ENCODE measurements at places on chromosomes 6 and 20. TPM values are rescaled to one million over a fixed set of nuclear protein-coding genes. Genes with fewer than 3 reads are reported as not detected.

The TMEM200A gene
- total RNA-seq = 11.8 TPM

DNA sequence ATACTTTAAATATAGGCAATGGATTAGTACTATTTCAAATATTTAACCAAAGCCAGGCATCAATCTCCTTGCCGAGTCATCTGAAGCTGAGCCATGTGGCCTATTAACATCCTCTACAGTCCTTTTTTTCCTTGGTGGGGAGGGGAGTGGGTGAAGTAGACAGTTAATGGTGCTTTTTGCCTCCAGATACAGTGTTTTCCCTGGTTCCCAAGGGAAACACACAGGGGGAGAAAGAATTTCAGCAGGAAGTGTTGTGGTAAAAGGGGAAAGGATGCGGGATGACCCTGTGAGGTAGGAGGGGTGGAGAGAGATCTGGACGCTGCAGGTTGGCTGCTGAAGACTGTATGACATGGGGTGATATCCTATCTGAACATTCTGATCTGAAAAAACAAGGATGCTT lies 9.6 kb downstream of the CLDN20 start:
- no peak for DNase-seq

DNA sequence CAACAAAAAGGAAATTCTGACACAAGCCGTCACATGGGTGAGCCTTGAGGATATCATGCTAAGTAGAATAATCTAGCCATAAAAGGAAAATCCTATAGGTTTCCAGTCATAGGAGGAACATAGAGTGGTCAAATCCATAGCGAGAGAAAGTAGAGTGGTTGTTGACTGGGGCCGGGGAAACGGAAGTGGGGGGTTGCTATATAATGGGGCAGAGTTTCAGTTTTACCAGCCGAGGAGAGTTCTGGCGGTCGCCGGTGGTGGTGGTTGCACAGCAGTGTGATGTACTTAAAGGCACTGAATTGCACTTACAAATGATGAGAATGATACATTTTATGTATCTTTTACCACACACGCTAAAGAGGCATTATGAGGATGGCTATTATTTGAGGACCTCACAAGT lies 4.9 kb downstream of the GPR31 start:
- no peak for DNase-seq

The SRMS gene
- not detected for total RNA-seq

- DNase-seq = no peak
Measured at GRCh38 chr6:29967379-29968010, 25.2 kb downstream of the HLA-A start.

- no peak for DNase-seq
Measured at GRCh38 chr20:3334156-3334943, 73.1 kb downstream of the DNAAF9 start.

DNA sequence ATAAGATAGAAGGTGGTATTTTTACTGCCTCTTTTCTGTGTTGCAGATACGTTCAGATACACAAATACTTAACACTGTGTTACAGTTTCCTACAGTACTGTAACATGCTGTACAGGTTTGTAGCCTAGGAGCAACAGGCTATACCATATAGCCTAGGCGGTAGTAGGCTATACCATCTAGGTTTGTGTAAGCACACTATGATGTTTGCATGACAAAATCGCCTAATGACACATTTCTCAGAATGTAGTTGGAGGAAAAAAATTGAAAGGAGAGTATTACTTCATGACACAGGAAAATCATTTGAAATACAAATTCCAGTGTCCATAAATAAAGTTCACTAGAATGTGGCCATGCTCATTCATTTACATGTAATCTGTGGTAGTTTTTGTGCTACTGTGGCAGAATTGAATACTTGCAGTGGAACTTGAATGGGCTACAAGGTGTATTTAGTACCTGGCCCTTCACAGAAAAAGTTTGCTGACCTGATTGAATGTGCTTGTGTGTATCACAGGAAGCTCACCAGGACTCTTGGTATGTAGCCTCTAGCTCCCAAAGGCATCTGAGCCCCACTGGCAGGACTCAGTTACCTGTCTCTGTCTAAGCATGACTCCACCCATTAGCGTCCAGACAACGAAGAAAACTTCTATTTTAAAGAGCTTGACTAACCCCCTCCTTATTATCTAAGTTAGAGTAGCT lies 18.8 kb downstream of the TOP1 start:
- no peak for DNase-seq

DNA sequence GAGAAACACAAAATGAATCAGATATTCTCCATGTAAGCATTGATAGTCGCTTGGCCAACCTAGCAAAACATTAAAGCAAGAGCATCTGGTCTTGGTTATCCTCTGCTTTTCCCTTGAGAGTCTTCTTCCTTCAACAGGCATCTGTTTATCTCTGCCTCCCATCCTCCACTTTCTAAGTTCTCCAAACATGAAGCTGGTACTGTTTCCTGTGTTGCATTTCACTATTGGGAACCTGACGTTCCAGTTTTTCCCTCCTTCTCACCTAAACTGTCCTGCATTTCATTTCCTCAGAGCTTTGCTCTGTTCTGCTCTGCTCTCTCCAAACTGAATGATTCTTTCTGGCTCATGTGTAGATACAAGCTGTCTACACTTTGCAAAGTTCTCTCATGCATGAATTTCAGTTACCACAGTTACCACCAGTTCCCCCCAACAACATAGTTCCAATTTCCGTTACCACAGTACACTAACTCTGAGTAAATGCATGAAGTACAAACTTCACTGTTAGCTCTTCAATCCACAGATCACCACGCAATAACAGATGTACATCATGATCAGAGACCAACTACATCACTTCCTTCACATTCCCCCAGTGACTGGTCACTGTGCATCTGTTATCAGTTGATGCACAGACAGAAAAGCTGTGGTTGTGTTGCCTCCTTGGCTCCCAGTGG lies 86.7 kb upstream of the F13A1 start:
- no peak for DNase-seq

GRCh38 chr6:37875561-37876309 lies 56.2 kb downstream of the ZFAND3 start:
- no peak for DNase-seq

GRCh38 chr6:100344321-100344720 lies 120.4 kb downstream of the SIM1 start:
- DNase-seq = no peak

DNA sequence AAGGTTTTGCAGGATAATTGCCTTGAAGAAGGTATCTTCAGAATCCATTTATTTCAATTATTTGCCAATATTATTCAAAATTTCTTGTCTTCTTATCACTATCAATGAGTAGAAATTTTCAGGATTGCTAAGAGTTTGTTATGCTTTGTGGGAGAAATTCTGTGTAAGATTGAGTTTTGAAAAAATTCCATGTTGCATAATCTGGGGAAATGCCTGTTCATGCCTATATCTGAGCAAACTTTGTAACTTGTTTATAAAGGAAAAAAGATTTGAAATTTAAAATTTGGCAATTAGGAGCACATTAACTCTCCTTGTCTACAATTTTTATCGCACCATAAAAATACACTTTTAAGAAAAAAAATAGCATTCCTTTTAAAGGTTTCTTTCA lies 39.8 kb upstream of the EDN1 start:
- no peak for DNase-seq

DNA sequence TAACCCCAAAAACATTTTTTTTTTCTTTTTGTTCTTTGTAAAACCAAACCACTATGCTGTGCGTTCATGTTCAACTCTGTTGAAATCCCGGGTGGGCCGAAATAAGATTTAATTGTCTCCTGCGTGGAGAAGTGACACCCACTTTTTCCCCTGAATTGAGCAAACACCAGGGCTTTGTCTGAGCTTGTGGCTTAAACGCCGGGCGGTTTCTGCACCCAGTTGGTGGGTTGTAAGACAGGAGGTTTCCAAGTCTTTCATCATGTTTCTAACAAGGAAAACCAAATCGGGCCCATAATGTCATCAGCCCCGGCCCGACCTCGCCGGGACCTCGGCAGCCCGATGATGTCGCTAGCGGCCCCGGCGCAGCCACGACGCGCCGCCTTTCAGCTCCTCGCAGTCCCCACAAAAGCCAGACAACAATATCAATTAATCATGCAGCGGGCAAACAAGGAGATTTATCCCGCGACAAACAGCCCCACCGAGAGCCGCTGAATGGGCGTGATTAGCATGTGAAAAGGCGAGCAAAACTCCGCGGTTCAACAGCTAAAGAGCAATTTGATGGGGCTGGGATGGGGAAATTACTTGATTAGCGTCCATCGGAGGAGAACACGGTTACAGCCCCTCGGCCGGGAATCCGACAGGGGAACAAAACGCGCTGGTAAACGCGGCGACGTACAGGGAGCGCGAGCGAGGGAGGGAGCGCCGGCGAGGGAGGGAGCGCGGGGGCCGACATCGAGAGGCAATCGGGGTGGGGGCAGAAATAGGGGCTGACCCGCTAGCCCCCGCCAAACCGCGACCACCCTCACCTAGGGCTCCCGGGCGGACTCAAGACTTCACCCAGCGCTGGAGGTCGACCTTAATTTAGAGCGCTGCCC lies 5.3 kb downstream of the LINC00237 start:
- DNase-seq = no peak

- no peak for DNase-seq
Measured at GRCh38 chr6:83474309-83474708, 38.0 kb upstream of the PRSS35 start.

DNA sequence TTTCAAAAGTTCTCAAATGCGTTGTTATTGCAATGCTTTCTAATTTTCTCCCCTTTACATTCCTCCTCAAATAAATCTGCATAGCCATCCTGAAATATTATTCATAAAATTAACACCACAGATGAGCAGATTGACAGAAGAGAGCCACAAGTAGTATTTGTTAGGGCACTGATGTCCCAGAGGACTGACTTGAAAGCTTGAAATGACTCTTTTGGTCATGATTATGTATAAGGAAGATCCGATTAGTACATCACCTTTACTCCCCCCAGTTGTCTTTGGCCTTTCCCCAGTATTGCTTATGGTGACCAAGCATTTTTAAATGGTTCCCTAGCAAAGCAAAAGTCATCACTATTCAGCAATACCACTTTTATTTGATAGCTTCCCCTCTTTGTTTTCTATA lies 187.6 kb downstream of the ADAT2 start:
- no peak for DNase-seq

DNA sequence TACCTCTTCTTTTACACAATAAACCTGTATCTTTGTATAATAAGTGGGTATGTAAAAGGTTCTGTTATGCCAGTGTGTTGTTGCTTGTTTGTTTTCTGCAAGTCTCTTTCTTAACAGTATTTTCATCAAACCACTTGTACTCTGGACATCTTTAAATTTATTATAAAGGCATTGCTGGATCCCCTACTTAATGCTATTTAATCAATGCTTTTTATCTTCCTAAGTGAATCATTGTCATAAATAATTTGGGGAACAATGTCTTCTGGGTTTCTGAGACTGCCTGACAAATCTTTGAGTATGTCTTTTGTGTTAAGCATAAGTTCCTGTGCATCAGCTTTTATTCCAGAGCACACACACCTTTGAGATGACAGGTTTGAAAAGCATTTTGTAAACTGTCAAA lies 64.7 kb downstream of the ITCH start:
- DNase-seq = no peak

The PAX1 gene
- not detected for total RNA-seq

The SAYSD1 gene
- total RNA-seq = 18.8 TPM

The ABHD16B gene
- total RNA-seq = not detected

GRCh38 chr6:88584581-88585275 lies 378.7 kb downstream of the RNGTT start:
- DNase-seq = no peak

The BMP6 gene
- total RNA-seq = 8.8 TPM

The CALHM5 gene
- total RNA-seq = 5.2 TPM

The WFDC10B gene
- total RNA-seq = not detected

DNA sequence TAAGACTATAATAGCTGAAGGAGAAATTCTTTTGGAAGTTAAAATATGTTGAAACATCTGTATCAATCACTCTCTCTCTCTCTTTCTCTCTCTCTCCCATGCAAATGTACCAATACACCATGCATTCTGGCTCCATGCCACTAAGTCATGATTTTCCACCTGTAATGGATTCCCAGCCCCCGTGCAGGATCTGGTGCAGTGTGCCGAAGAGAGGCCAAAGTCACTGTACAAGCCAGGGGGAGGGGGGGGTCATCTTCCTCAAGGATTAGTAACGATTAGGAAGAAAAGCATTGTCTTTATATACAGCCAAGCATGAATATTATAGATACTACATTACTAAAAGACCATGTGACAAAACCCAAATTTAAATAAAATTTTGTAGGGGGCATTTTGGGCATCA lies 725.1 kb downstream of the KIF16B start:
- DNase-seq = no peak

- no peak for DNase-seq
Measured at GRCh38 chr20:33532753-33533459, 43.0 kb downstream of the CBFA2T2 start.

GRCh38 chr6:125207956-125208355 lies 54.4 kb downstream of the TPD52L1 start:
- DNase-seq = no peak

- no peak for DNase-seq
Measured at GRCh38 chr6:49264909-49265308, 198.1 kb downstream of the MMUT start.

GRCh38 chr6:127205036-127205435 lies 61.6 kb upstream of the RNF146 start:
- DNase-seq = no peak

DNA sequence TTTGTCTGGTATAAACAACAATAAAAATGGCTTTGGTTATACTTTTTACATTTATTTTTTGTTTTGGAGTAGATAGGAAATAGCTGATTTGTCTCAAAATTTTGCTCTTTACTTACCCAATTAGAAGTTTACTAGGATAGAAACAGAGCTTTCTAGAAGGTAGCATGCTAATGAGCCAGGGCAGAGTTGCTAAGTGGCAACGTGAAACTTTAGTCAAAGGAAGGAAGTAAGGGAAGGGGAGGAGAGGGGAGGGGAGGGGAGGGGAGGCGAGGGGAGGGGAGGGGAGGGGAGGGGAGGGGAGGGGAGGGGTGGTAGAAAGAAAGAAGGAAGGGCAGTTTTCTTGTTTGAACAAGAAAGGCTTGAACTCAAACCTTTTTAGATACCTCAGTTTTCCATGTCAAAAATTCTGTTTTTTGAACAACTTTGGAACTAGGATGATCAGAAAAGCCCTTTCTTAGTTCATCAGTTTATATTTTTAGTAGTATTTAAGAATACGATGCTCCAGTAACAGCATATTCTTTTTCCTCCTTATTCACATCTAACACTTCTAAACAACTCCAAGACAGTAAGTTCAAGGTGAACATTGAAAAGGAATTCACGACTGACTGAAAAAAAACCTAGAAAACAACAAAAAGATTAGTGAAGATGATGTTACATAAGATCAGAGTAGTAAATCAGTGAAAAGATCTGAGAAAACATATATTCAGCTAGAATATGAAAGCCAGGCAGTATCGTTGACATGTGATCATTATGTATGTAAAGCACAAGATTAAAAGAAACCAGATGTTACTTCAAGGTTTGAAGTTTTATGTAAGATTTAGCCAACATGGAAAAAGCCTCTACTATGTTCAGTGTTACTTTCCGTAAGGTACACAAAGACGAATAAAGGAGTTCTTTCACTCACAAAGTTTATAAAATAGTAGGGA lies 263.4 kb downstream of the ARHGAP18 start:
- DNase-seq = no peak

DNA sequence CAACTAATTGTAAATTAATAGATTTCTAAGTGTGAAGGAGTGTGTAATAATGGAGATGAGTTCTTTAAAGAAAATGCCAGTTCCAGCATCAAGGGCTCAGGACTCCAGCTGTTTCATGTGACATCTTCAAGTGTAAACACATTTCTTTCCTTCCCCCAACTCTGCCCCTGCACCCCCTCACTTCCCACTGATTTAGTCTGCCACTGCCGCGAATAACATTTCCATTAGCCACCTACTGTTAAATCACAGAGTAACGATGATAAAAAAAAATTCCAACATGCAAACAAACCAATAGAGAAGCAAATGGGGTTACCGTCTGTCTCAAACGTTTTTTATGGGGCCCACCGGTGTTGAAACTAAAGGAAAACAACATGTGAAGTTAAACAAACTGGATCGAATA lies 414.3 kb downstream of the SAMD5 start:
- no peak for DNase-seq
